Fibroblast of upper back skin (primary cell): ENCODE measurements at places on chromosomes 1 and 21.

DNA sequence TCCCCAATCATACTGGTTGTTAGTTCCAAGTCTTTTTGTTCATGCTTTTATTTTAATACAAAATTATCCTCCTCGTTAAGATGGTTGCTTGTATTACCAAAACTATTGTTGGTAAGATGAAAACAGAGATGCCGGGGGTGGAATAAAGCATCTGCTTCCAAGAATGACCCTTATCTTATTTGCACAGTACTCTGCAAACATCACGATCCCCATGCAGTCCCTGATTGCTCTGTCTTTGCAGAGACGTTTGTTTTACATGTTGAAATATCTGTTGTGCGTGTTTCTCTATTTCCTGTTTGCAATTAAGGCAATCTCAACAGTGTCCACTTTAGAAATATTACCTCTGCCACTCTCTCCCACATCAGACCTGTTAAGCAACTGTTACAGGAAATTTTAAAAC lies 141.3 kb upstream of the NCAM2 start:
- DNase-seq, result no peak

- no peak for DNase-seq
Measured at GRCh38 chr21:45114475-45114874, 40.1 kb downstream of the ADARB1 start.

GRCh38 chr1:185281245-185281644 lies 35.8 kb downstream of the IVNS1ABP start:
- DNase-seq, result no peak

DNA sequence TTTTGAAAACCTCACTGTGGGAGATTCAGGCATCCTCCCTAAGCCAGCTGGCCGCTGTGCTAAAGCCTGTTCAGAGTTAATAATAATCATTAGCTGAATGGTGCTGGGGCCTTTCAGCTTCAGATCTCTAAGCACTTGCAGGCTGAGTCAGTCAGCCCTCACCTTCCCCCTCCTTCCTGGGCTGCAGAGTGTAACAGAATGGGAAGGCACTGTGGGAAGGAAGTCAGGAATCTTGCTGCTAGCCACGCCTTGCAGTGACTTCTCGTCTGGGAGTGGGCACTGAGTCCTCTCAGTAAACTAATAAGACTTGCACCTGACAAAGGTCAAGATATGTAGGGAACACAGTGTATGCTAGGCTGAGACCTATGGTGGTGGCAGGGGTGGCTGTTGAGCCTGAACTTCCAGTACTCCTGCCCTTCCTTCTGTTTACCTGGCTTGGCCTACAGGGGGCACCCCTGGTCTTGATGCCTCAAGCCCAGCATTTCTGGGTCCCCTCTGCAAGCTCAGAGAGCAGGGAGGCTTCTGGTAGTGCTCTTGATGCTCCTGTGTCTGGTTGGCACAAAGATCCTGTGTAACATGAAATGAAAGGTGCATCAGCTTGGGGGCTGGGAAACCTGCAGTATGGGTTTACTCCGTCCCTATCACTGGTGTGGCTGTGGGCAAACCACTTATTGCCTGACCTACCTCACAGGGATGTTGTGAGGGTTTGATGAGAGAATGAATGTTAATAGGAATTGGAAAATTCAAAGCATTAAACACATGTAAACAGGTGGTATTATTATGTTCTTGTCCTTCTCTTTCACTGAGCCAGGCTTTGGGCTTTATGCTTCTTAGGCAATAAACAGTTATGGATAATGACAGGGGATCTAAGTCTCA lies 6.0 kb downstream of the CYB561D1 start:
- DNase-seq, result peak; percentile 31

DNA sequence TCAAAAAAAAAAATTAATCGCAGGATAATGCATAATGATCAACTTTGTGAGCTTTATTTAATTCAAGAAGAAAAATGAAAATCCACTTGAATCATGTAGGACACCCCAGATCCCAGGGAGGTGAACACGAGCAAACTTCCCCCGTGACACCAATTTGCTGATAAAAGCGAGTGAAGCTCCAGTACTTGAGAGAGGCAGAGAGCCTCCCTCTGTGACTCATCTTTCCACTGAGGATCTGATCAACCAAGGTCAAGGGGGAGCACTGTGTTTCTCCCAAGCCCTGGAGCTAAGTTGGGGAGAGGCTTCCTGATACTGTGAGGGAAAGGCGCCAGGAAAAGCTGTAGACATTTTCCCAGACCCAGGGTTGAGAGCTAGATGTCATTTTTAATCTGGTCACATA lies 160.9 kb downstream of the SLC44A5 start:
- DNase-seq, result no peak
